Neuronal stem cell (in vitro differentiated cells): ENCODE measurements at places on chromosomes 1 and 21.
A peak's percentile ranks its signal among the peaks of the same experiment; 100 is the strongest.

GRCh38 chr1:239590556-239590955 is 204.2 kb downstream of the CHRM3 start:
- DNase-seq, result no peak

- DNase-seq, result no peak
Observed at GRCh38 chr1:86455073-86455472, 13.7 kb upstream of the CLCA1 start.

DNA sequence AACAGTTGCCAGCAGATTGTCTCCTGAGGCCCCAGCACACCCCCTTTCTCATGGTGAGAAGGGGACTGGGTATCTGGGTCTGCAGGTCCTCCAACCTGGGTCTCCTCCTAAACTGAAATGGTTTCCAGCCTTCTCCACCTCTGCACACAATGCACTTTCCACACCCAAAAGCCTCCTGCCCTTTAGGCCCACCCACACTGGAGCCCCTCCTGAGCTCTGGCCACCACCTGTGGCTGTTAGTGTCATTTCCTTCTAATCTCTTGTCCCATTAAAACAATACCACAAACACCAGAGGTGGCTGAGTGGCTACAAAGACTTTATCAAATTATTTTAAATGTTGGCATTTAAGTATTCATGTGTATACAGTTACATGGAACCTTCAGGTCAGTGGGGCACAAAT is 11.5 kb downstream of the GPR3 start:
- DNase-seq, result no peak

DNA sequence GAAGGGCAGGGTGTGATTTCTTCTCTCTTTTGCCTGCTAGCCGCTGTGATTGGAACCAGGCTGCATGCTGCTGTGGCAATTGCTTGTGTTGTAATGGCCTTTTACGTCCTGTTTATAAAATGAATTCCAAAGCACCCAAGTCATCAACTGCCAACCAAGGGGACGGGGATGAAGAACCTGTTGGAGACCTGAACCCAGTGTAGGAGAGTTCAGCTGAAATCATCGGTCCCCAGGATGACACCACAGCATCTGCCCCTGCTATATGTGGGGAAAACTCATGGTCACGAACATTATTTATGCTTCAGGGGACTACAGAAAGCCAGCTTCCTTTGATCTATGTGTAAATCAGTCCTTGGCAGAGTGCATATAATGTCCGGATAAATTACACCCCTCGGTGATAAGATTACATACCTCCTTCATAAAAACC is 3.8 kb downstream of the TMEM167B start:
- no peak for DNase-seq

DNA sequence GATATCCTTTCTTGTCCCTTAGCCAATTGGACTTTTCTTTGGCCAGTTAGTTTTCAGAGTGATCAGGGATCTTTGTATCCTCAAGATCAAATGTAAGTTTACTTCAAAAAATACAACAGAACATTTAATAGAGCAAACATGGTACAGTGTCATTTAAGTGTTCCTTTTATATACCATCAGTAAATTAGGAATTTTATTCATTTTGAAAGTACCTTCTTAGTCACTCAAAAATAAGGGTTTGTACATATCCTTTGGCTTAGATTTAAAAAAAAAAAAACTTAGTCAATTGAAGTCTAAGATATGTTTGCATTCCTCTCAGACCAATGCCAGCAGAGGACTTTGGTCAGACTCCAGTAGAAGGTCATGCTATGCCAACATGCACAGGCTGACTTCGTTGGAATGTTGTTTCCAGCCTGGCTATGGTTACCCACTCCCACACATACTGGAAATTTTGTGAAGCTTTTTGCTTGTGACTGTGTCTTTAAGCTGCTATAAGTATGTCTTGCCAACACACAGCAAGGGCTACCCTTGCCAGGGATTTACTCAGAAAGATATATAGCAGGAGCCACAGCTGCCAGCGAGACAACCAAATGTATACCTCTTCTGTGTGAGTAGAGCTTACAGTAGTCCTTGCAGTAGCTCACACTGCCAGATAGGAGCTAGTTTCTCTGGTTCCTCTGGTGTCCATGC is 81.5 kb upstream of the LRIF1 start:
- no peak for DNase-seq

DNA sequence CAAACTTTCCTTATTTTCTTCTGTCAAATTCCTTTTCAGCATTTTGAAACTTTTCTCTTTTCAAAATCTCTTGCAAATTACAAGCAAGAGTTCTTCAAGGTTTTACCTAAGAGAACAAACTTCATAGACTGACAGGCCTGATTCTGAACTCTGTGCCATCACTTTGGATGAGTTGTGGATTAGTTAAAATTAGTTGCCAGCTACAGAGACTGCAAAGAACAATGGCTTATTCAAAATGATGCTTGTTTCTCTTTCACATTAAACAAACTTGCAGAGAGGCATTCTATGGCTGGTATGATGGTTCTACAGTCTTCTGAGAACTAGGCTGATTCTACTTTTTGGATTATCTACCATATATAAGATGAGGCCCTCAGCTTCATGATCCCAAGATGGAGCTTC is 3.8 kb downstream of the LRRC8B start:
- no peak for DNase-seq

GRCh38 chr1:205247130-205247921 is 19.6 kb downstream of the TMCC2 start:
- DNase-seq, result no peak

- no peak for DNase-seq
Observed at GRCh38 chr1:33736496-33736895, 127.4 kb upstream of the HMGB4 start.

DNA sequence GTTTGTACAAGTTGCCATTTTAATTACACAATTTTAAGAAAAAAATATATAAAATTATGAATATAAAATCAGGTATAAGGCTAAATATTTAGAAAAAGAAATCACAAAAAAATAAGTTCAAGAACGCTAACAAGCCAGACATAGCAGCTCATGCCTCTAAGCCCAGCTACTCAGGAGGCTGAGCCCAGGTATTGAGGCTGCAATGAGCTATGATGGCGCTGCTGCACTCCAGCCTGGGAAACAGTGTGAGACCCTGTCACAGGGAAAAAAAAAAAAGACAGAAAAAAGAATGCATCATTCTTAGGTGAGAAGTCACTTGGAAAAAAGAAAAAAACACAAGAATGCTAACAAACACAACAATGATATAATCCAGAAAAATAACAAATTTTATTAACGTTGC is 112.3 kb upstream of the PRDX6 start:
- no peak for DNase-seq

DNA sequence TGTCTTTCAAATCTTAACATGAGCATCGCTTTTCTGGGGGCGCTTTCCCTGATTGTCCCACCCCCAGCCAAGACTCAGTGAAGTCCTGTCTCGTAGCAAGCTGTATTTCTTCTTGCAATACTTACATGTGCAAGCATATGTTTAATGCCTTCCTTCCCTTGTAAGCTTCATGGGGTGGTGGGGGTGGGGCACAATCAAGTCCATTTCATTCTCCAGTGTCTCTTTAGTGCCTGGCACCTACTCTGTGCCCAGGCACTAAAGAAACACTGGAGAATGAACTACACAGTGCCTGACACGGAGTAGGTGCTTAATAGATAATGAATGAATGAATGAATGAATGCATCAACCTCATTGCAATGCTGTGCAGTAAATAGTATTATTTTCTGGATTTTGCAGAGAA is 143.1 kb downstream of the PLPP3 start:
- peak; percentile 33 for DNase-seq

- no peak for DNase-seq
Observed at GRCh38 chr1:230609208-230609607, 33.1 kb upstream of the COG2 start.

DNA sequence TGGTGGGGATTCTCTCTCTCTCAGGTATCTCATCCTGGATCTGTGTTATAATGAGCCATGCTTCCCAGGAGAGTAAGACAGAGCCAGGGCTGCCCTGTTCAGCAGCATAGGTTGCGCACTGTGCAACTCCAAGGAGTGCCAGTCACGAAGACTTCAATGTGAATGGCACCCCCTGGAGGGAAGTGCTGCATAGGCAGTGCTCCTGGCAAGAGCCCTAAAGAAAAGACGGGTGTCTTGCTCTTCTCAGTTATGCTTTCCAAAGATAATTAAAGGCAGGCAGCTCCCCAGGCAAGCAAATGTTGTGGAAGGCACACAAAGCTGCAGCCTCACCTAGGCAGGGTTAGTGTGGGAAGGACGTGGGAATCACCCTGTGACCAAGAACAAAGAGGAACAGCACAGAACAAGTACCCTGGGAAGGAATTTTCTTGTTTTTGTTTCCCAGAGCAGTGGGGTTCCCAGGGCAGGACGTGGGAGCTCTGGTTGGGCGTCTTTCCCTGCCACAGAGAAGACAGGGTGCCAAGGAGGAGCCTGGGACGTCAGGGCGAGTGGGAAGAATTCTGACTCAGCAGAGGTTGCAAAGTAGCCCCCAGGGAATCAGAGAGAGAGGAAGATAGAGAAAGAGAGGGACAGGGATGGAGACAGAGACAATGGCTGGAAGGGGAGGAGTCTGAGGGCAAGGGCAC is 120.9 kb downstream of the KCNN3 start:
- no peak for DNase-seq

GRCh38 chr1:29251164-29252124 is 15.1 kb downstream of the PTPRU start:
- no peak for DNase-seq

DNA sequence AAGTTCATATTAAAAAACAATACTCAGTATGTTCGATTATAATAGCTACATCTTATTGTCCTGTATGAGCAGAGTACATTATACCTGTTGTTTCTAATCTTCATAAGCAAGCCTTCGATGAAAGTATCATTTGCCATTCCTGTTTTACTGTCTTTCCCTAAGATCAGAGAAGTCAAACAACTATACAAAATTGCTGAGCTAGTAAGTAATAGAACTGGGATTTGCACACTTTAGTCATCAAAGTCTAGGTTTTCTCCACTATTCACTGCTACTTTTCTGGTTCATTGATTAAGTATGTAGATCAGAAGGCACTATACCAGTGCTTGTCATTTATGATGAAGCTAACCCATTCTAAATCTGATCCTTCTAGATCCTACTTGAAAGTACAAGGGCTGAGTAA is 108.9 kb downstream of the NR5A2 start:
- DNase-seq, result no peak

DNA sequence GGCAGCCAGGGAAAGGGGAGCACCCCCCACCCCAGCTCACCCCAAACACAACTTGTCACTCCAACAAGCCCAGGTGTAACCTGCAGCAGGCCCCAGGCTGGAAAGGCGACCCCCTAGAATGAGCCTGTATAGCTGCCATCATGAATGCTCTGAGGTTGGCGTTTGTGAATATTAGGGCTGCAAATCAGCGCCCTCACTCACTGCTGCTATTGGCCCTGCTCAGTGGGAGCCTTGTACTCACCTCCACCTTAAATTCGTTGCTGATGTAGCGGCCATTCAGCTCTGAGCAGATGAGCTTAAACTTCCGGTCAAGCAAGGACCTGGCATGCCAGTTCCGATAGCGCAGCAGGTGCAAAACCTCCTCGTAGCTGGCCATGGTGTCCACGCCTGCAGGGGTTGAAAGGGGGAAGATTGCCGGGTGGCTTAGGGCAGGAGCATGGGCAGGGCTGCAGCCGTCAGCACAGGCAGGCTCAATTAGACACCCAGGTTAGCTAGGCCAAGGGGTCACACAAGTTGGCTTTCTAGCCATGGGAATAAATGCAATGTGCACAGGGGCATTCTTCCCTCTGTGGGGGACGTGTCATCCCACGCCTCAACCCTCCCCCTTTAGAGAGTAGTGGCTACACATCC is 81.7 kb downstream of the PIK3CD start:
- no peak for DNase-seq

DNA sequence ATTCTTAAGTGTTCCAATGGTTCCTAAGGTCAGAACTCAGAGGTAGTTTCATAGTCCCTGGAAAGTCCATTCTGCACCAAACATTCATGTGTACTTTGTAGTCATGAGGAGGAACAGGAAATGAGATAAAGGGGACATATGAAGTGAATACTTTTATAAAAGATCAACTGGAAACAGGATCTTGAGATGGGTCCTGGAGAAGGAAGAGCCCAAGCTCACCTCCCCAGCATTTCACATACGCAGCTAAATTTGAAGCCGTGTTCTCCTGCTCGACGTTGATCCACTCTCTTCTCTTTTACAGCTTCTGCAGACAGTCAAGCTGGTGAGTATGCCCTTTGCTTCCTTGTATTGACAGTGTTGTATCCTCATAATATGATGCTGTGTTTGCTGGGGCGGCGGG is 429 bp downstream of the FCGR2A start:
- no peak for DNase-seq

GRCh38 chr1:233114159-233114558 is 163.7 kb downstream of the NTPCR start:
- no peak for DNase-seq

DNA sequence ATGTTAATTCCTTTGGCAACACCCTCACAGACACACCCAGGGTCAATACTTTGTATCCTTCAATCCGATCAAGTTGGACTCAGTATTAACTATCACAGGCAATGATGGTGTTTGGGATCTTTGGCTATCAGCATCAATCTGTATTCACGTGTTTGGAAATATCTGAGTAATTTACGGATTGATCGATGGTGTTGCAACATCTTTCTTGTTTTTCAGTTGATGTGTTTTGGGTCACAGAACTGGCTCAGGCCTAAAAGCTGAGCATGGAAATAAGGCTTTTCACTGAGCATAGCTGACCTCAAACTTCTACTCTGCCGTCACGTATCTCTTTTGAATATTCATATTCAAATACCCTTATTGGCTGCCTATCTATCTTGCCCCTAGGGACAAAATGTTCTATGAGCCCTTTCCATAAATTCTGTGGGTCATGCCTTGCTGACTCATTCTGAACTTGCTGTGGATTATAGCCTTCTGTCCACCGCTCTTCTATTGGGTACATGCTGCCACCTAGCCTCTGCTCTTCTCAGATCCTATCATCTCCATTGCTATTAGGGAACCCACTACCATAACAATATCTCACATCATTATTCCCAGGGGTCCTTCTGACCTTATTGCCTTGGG is 156.0 kb downstream of the PDE4B start:
- DNase-seq, result no peak

DNA sequence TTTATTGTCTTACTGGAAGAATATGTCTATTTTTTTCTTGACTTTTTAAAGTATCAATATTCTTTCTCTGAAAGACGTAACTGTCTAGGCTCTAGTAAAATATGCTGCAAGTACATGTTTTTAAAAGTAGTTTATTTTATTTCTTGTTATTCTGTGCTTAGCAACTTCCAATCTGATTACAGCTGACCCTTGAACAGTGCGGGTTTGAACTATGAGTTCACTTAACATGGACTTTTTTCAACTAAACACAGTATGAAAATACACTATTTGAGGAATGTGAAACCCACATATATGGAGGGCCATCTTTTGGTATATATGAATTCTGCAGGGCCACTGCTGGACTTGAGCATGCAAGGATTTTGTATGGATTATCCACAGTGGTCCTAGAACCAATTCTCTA is 26.8 kb downstream of the GBP6 start:
- DNase-seq, result no peak

DNA sequence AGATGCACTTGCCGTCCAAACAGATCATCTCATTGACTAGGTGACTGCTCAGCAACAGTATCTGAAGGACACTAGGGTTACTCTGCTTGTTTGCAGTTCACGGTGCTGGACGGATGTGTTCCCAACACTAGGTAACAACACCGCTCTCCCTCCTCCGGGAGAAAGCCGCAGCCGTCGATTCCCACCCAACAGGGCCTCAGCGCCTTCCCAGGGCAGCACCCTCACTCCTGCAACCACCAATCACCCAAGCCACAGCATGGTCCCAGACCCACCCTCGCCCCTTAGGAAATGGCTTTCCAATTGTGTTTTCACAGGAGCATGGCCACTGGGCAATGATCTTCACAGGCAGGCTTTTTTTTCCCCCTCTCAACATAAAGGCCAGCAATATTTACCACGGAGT is 779 bp downstream of the TLR5 start:
- DNase-seq, result no peak
